ENCODE measurements at places on chromosomes 13 and 19. TPM values are rescaled to one million over a fixed set of nuclear protein-coding genes. Genes with fewer than 3 reads are reported as not detected.

Gene KLK12
- total RNA-seq: not detected

Gene PVR
- total RNA-seq: 14.7 TPM

Gene DNAJC15
- 29.4 TPM for total RNA-seq

Gene IRGC
- total RNA-seq: not detected

Gene FCER2
- not detected for total RNA-seq

Gene ZNF528
- 18.8 TPM for total RNA-seq

Gene PDE4A
- total RNA-seq: 2.4 TPM

Gene KIR2DL1
- not detected for total RNA-seq

Gene ATP4B
- total RNA-seq: not detected

Gene NKG7
- not detected for total RNA-seq

Gene CEACAM7
- total RNA-seq: not detected

Gene NR2F6
- total RNA-seq: 24.0 TPM

Gene CYP2S1
- total RNA-seq: 3.3 TPM

Gene C19orf67
- not detected for total RNA-seq

Gene RXFP2
- not detected for total RNA-seq

Gene ZNF709
- 3.2 TPM for total RNA-seq

Gene MYBPC2
- total RNA-seq: under 0.01 TPM

Gene DPRX
- total RNA-seq: not detected

Gene ZNF557
- total RNA-seq: 15.8 TPM

Gene ANO8
- 2.2 TPM for total RNA-seq

Gene STK11
- total RNA-seq: 98.7 TPM

Gene AZU1
- 0.16 TPM for total RNA-seq

Gene LRCH1
- 5.8 TPM for total RNA-seq

Gene IRF2BP1
- 18.1 TPM for total RNA-seq

Data from bronchial smooth muscle cell (primary cell).